ENCODE measurements at places on chromosomes 5 and 9.
A peak's percentile ranks its signal among the peaks of the same experiment; 100 is the strongest.

GRCh38 chr5:155807884-155808576 is 518.9 kb upstream of the SGCD start:
- DNase-seq, result no peak

DNA sequence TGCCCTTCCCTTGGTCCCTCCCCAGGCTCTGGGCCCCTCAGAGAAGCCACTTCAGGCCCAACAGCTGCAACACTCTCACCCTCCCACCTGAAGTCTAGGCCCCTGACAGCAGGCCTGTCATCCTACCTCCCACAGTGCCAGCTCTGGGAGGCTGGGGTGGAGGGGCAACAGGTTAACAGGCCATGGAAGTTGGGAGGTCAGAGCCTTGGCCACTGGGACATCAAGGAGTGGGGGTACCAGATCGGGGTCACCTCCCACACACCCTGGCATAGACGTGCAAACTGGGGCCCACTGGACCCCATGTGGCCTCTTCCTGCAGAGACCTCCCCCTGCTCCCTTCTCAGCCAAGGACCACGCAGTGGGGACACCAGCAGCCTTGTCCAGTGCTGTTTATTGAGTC is 2.8 kb downstream of the SSNA1 start:
- no peak for DNase-seq

- DNase-seq, result no peak
Observed at GRCh38 chr5:119131530-119132304, 60.8 kb downstream of the DMXL1 start.

GRCh38 chr5:141182248-141182647 is at the start of gene PCDHB16:
Gene PCDHB16, plus strand, starts transcription at chr5:141182387. Its CDS starts 173 bp downstream, at chr5:141182560.
- DNase-seq, result no peak

DNA sequence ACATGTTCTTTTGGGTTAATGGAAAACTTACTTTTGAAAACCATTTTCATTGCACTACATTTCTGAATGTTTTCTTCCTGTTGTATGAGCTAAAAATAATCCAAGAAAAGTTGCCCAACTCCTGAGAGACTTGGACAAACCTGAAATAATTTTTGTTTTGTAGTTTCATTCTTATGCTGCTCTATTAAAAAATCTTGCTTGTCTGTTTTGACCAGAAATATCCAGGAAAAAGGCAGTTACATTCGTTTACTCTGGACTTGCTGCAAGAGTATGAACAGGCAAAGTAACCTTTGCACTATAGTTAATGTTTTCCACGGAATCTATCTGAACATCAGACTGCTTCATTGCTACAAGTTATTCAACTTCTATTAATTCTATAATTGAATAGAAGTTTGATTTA is 200.1 kb upstream of the DAB2 start:
- no peak for DNase-seq

GRCh38 chr5:60010853-60011252 is 117.3 kb upstream of the PDE4D start:
- no peak for DNase-seq

DNA sequence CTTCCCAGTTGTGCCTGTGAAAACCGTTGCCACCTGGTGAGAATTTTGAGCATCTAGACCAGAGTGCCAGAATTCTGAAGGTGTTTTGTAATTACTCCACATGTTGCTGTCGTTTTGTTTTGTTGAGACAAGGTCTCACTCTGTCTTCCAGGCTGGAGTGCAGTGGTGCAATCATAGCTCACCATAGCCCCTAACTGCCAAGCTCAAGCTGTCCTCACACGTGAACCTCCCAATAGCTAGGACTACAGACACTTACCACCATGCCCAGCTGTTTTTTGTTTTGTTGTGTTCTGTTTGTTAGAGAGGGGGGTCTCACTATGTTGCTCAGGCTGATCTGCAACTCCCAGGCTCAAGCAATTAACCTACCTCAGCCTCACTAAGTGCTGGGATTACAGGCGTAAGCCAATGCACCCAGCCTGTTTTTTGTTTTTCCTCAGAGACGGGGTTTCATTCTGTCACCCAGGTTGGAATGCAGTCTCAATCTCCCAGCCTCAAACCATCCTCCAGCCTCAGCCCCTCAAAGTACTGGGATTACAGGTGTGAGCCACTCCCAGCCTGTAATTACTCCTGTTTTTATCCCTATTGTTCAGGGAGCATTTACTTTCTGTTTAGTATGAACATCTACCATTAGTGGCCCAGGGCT is 121.1 kb upstream of the DMRT1 start:
- DNase-seq, result no peak

DNA sequence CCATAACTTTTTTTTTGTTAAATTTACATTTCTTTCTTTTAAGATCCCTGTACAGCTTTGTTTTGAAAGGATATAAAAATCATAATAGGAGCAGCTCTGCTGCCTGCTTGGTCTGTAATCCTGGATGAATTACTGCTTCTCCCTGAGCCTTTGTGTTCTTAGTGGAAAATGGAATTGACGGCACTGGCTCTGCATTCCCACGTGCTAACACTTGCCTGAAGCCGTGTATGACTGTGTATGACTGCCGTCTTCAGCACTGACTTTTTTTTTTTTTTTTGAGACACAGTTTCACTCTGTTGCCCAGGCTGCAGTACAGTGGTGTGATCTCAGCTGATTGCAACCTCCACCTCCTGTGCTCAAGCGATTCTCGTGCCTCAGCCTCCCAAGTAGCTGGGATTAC is 4.8 kb downstream of the THG1L start:
- DNase-seq, result no peak

- DNase-seq, result no peak
Observed at GRCh38 chr9:126144196-126144595, 182.4 kb upstream of the MVB12B start.

DNA sequence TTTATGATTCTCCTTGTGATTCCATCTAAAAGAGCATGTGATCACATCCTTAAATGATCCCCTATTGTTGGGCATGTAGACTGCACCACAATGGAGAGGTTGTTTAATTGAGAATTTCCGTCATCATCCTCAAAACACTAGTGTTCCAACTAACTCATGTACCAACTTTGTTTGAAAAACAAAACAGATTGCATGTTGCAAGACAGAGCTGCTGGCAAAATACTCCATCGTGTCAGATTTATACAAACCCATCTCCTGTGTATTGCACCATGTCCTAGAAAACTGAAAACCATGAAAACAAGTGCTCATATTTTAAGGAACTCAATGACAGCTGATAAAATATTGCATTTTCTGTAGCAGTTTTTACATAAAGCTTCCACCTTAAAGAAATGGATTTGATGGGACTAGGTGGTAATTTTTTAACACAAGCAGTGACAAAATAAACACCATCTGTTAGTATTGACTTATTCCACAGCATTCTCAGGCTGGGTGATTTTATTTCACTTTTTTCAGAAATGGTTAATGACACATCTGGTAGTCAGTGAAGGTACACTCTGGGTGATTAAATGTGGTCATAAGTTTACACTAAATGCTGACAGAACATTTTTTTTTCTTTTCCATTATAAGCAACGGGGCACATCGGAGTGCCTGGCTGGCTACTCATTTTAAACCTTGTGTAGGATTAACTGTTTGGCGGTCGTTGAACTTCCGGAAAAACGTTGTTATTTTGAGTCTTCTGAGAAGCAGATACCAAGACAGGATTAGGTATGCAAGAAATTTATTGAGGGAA is 602.9 kb upstream of the WWC1 start:
- no peak for DNase-seq

GRCh38 chr9:72041775-72042194 is 18.6 kb downstream of the C9orf57 start:
- no peak for DNase-seq

DNA sequence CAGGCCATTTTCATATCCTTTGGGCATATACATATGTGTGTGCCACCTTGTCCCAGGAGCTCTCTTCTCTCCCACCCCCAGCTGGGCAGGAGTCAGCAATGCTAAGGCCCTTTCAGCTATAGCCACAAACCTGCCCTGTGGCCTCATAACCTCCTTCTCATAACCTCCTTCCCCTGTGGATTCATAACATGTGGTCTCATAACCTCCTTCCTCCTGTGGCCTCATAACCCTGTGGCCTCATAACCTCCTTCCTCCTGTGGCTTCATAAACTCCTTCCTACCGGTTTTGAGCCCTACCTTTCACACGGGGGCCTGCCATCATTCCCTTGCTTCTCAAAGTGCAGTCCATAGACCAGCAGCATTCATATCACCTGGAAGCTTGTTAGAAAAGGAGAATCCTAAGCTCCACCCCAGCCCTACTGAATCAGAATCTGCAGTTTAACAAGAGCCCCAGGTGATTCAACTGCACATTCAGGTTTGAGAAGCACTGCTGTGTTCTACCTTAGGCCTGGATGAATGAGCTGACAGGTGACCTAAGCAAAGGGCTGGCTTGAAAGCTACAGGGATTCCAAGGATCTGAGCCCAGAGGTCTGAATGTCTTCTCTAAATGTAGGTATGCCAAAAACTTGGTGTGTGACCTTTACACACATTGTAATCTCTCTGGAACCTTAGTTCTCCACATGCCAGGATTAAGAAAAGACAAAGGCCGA is 41.9 kb upstream of the PLPP6 start:
- DNase-seq, result no peak

DNA sequence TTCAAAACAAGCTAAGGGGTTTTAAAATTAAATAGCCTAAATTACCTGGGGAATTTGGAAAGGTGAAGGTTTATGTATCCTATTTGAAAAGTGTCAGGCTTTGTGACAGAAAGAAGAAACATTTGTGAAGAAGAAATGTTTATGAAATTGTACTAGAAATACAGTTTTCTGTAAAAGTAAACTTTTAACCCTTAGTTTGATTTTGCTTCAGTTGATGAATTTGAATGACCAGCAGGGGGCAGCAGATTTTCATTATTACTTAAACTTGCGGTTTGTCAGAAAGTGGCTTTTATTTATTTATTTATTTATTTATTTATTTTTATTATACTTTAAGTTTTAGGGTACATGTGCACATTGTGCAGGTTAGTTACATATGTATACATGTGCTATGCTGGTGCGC is 58.1 kb downstream of the NNT start:
- no peak for DNase-seq

GRCh38 chr5:136703706-136704105 is 338.4 kb upstream of the TRPC7 start:
- no peak for DNase-seq

GRCh38 chr9:93463638-93464248 is 10.4 kb upstream of the FAM120AOS start:
- DNase-seq, result no peak

DNA sequence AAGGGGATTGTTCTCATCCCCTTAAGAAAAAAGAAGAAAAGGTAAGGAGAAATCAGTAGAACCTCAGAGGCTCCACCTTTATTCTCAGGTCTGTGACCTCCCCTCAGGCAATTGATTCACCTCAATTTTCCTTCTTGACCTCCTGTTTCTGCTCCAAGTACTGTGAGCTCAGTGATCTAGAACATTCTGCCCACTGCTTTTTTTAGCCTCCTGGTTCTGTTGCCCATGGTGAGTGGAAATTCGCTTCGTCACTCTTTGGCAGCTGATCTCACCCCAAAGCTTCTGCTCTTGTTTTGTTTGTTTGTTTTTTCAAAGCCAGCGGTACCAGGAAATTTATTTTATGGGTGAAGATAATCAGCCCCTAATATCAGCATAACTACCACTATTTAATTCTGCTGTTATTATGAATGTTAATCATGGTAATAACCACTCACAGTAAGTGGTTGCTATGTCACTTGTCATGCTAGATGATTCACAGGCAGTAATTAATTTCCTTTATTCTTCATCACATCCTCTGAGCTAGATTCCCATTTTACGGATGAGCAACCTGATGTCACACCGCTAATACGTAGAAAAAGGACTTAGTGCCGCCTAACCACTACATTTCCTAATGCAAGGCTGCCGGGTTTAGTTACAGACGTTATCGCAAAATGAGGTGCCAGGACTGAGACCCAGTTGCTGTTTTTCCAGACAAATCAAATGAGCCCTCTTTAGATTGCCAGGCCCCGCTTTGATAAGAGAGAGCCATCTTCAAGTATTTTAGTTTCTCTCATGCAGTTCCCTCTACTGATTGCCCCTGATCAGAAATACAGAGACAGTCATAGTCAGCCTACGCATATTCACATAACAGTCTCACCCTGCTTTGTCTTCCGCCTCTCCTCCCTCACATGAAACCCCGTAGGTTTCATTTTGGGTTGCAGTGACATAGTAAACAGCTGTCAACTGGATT is 78.2 kb downstream of the CYFIP2 start:
- DNase-seq, result no peak

- no peak for DNase-seq
Observed at GRCh38 chr9:89435071-89435823, 62.7 kb downstream of the SEMA4D start.

- no peak for DNase-seq
Observed at GRCh38 chr9:7403839-7404487, 395.6 kb downstream of the DMAC1 start.

DNA sequence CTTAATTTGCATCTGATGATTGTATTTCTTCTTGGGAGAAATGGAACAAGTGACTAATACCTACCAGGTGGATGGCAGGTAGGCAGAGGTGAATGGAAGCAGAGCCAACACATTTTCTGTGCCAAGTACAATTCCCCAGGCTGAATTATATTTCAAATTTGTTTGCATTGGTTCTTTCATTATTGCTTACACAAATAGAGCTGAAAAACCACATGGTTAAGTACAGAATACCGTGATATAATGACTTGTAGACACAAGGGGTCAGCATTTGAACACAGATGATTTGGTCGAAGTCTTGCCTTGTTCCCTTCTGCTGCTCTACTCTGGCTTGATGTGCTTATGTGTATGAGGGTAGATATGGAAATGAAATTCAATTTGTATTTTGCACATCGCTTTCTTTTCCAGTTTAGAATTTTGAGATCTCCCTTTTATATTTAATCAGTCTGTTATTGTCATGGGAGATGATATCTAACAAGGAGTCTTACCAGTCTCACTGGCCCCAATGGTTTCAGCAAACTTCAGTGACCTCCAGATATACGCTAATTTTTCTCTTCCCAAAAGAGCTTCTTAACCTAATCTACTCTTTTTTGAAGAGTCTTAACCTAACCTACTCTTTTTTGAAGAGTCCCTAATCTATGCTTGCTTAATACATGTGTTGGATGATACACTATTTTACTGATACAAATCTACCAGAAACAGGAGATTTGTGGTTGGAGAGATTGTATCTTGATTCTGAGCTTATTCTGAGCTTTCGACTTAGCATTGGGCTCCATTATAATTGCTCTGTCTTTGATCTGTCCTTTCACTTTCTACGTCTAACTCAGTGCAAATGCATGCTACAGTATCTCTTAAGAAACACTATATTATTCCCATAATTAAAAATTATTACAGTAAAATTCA is 88.1 kb downstream of the PCSK1 start:
- DNase-seq, result no peak

GRCh38 chr9:127707766-127708165 is 978 bp downstream of the CFAP157 start:
- DNase-seq, result peak; percentile 29

All from effector memory CD4-positive, alpha-beta T cell (primary cell).